ENCODE measurements at places on chromosomes 7 and 10. TPM values are rescaled to one million over a fixed set of nuclear protein-coding genes. Genes with fewer than 3 reads are reported as not detected.

VAX1 gene
- total RNA-seq: not detected

RPEL1 gene
- 0.13 TPM for total RNA-seq

CAMK2B gene
- not detected for total RNA-seq

FGFR2 gene
- total RNA-seq: 18.8 TPM

MKI67 gene
- 0.26 TPM for total RNA-seq

HKDC1 gene
- total RNA-seq: 3.9 TPM

NPY gene
- not detected for total RNA-seq

TLX1 gene
- total RNA-seq: not detected

MAP3K8 gene
- total RNA-seq: 1.6 TPM

ANKRD22 gene
- 5.3 TPM for total RNA-seq

ZNF804B gene
- total RNA-seq: not detected

LIPK gene
- 0.13 TPM for total RNA-seq

SFTPA1 gene
- not detected for total RNA-seq

DNA sequence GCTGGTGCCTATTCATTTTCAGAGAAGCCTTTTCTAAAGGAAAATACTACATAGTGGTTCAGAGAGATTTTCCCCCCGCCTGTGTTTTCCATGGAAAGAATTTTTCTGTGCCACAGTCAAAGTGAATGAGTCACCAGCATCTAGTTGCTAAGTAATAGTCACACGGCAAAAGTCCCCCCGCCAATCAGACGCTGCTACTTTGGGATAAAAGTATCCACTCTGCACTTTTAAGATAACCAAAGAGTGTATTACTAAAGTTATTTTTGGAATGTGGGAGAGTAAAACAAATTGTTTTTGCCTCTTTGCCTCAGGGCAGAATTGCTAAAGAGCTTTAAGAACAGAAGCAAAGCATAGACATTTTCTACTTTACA lies 23.5 kb downstream of the ABLIM1 start:
- peak; percentile 84 for DNase-seq

DNA sequence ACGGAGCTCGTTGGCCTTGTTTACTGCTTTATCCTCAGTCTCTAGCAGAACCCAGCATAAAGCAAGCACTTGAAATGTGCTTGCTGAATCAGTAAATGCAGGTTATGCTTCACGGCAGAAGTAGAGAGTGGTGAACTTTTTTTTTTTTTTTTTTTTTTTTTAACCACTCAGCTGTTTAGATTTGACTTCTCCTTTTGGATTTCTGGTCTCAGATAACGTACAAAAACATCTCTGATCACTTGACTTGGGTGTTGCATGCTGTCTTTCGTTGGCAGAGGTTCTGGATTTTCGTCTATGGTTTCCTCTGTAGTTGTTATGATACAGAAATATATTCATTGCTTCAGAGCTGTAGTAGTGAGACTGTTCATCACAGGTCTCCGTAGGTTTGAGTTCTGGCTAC lies 242.5 kb upstream of the HABP2 start:
- no peak for DNase-seq

DNA sequence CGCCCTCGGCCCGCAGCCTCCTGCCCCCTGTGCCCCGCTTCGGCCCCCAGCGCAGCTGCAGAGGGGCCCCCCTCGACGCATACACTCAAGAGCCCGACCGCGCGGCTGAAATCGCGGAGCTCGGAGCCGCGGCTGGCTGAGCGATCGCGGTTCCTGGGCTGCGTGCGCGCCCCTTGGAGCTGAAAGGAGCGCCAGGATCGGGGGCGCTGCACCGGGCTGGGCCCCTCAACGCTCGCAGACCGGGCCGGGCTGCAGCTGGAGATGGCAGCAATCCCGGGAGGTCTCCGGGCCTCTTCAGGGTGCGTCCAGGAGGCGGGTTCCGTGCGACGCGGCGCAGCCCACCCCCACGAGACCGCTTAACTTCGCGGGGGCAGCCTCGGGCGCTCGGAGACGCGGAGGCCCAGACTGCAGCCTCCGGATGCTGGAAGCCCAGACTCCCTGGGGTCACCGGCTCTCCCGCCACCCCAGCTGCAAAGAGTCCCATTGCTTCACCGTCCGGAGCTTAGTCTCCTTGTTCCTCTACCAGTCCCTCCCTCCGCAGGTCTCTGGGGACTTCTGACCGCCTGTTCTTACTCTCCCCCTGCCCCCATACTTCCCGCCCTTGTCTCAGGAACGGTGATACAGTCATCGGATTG lies 73.0 kb upstream of the LRRC4 start:
- DNase-seq: no peak

- no peak for DNase-seq
Measured at GRCh38 chr10:9175200-9175599, 1120.7 kb downstream of the GATA3 start.

GRCh38 chr10:77230194-77230593 lies 407.4 kb downstream of the KCNMA1 start:
- peak; percentile 50 for DNase-seq

- DNase-seq: no peak
Measured at GRCh38 chr10:25766213-25766612, 167.8 kb upstream of the MYO3A start.

- DNase-seq: no peak
Measured at GRCh38 chr7:151520419-151521261, 945 bp upstream of the RHEB start.

GRCh38 chr7:30817371-30817767 lies 46.2 kb downstream of the MINDY4 start:
- DNase-seq: peak; percentile 49

DNA sequence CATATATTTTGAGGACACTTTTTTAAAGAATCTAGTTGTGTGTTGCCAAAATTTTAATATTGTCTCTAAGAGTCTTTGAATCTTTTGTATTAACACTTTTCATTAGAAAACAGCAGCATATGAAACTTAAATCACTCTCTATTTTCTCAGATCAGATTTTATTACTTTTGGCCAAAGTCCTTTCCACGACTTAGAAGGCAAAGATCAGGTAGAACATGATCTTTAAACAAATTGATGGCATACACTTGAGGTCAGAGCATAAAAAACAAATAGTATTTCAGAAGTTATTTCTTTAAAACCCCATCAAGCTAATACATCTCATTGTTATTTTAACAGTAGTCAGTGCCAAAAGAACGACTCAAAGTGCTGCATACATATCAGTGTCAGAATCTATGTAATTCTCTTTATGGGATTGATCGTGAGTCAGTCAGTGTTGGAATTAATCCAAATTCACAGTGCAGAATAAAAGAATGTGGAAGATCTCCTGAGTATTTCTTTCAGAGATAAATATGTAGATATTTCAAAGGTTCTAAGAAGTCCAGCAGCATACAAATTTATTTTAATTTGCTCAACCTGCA lies 9.6 kb upstream of the AGMO start:
- peak; percentile 76 for DNase-seq

DNA sequence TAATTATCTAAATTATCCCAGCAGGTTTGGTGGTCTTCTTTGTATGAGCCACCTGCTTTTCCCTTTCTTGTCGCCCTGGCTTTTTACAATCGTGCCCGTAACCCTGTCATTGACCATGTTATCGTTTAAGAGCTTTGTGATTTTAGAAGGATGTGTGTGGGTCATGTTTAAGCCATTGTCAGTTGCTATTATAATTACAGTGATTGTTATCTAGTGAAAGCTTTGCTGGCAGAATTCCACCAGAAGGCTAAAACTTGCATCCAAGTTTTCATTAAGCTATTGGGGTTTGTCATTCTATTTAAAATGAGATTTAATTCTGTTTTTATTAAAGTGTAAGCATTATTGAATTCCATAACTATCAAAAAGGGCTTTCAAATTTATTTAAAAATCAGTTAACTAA lies 354.2 kb upstream of the TMEM229A start:
- no peak for DNase-seq

- DNase-seq: no peak
Measured at GRCh38 chr10:88243202-88243744, 339.8 kb downstream of the RNLS start.

All from bronchial epithelial cell (primary cell).